MCF 10A (cell line): ENCODE measurements at places on chromosomes 1 and 21.

GRCh38 chr1:23530087-23530746, 816 bp downstream of the E2F2 start:
- H3K27ac ChIP-seq: no peak overlapping the region
- H3K27me3 ChIP-seq: no peaks in the 10 kb centered on the region
- peak; percentile 25 for DNase-seq
- H3K4me3 ChIP-seq: peak overlapping the region; percentile 75
- H3K36me3 ChIP-seq: peaks cover 11% of the 10 kb centered on the region

DNA sequence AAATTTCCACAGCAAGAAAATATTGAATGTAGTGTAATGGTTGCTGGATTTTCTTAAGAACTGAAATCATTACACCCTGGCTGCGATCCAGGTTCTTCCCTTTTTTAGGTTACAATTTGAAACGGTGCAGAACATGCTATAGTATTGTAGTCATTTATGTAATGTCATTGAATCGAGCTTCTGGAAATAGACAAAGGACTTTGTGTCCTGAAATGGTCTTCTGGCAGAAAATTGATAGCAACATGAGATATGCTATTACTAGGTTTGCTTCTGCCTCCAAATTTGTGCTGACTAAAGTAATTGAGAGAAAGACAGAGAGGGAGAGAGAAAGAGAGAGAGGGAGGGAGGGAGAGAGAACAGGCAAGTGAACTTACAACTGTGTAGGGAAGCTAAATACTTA, 146.2 kb upstream of the NFIA start:
- no peaks in the 10 kb centered on the region for H3K36me3 ChIP-seq
- no peak overlapping the region for H3K27ac ChIP-seq
- no peaks in the 10 kb centered on the region for H3K27me3 ChIP-seq
- H3K4me3 ChIP-seq: no peak overlapping the region

DNA sequence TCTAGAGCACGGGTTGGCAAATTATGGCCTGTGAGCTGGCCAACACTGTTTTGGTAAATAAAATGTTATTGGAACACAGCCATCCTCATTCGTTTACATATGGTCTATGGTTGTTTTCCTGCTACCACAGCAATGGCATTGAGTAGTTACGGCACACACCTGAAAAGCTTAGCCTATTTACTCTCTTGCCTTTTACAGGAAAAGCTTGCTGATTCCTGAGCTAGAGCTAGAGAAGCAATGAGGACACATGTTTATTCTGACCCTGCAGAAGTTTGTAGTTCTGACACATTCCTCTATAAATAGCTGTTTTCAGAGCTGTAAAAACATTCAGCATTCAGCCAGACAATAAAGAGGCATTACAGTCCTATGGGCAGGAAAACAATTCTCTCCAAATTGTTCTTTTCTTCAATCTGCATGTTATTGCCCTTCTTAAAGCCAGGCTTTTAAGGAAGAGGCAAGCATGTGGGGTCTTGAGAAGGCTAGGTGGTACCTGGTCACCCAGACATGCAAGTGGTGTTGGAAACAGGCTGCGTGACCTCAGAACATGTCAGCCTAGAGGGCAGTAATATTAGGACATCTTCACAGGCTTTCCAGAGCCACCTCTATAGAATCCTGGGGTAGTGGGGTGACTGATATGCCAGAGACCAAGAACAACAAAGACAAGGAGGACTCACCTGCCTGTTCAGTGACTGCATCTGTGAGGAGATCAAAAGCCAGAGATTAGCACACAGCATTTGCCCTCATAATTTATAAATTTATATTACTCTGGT, 1.6 kb downstream of the FCRL2 start:
- H3K27me3 ChIP-seq: peaks cover 42% of the 10 kb centered on the region
- H3K4me1 ChIP-seq: no peaks in the 10 kb centered on the region
- no peak overlapping the region for H3K4me3 ChIP-seq
- no peak for DNase-seq

DNA sequence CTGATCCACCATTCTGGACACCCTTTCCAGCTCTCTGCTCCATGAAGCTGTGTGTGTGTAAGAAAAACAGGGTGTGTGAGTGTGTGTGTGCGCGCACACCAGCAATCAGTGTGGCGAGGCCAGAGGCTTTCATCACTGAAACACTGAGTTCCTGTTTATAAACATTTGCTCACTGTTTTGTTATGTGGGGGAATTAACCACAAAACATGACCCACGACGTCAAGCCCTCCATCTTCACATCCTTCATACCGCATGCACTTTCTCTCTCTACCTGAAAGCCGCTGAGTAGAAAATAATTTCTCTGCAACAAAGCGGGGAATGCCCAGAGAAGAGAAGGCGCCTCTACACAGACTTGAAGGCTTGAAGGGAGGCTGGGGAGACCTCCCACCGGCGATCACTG, 148.9 kb upstream of the IRF2BP2 start:
- no peak overlapping the region for H3K27ac ChIP-seq
- no peak for DNase-seq
- no peaks in the 10 kb centered on the region for H3K4me1 ChIP-seq
- H3K36me3 ChIP-seq: peaks cover 6% of the 10 kb centered on the region

GRCh38 chr21:42429856-42430255, 26.2 kb downstream of the UBASH3A start:
- H3K36me3 ChIP-seq: peaks cover 3% of the 10 kb centered on the region
- H3K4me3 ChIP-seq: no peak overlapping the region
- H3K27me3 ChIP-seq: peaks cover 64% of the 10 kb centered on the region
- H3K27ac ChIP-seq: no peak overlapping the region
- H3K4me1 ChIP-seq: peaks cover 6% of the 10 kb centered on the region
- no peak for DNase-seq

GRCh38 chr1:201172326-201172725, 18.1 kb upstream of the TMEM9 start:
- H3K4me1 ChIP-seq: peaks cover 27% of the 10 kb centered on the region
- H3K27ac ChIP-seq: no peak overlapping the region
- no peaks in the 10 kb centered on the region for H3K27me3 ChIP-seq
- DNase-seq: no peak

DNA sequence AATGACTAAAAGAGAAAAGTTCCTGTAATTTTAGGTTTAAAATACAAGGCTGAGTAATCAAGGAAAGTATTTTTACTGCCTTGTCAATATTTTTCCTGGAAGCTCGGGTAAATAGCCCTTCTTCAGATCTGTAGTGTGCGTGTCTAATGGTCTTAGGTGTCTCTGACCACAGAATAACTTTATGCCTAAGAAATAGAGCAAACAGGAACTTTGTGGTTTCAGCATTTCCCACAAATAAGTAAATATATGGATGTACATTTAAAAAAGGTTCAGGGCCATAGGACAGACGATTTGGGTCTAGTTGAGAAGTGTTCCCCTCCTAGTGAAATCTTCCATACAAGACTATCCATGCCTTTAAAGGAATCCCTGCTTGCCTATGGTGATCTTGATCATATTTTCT, 107.0 kb downstream of the ZC3H11B start:
- H3K4me3 ChIP-seq: no peak overlapping the region
- no peaks in the 10 kb centered on the region for H3K4me1 ChIP-seq
- DNase-seq: peak; percentile 22
- peaks cover 82% of the 10 kb centered on the region for H3K27me3 ChIP-seq

DNA sequence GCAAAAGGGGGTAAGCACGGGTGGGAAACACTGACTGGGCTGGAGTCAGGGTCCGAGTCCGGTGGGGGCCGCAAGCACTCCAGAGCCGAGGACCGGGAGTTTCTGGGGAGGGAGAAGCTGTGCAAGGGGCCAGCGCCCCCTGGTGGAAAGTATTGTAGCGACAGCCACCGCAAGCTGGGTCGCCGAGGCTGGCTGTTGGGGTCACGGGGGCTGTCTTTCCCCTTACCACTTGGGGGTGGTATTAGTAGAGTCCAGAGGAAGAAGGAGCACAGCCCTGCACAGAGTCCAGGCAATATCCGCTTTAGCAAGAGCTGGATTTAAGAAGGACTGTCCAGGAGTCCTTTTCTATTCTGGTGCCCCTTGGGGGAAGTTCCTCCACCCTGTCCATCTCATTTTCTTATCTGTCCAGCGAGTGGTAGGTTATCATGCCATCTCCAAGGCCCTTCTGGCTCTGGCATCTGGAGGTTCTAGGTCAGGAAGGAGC, 17.9 kb upstream of the ETV3 start:
- peak overlapping the region; percentile 63 for H3K4me3 ChIP-seq
- no peaks in the 10 kb centered on the region for H3K36me3 ChIP-seq
- peaks cover 40% of the 10 kb centered on the region for H3K4me1 ChIP-seq
- DNase-seq: peak; percentile 78
- peak overlapping the region; percentile 33 for H3K27ac ChIP-seq

DNA sequence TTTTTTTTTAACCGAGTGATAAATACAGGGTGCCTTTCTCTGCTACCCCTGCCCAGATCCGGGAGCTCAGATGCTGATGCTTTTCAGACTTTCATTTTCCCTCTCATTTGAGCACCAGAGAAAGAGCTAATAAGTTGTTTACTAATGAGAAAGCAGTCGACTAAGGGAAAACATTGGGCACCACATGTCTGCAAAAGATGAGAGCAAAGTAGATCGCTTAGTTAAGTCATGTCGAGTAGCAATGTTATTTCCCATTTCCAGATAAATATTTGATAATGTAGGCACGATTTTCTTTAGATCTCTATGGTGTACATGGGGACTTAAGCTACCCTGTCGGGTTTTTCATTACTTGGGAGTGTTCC, 1.2 kb downstream of the PKN2 start:
- H3K36me3 ChIP-seq: peaks cover 7% of the 10 kb centered on the region
- peak overlapping the region; percentile 96 for H3K4me3 ChIP-seq
- peaks cover 9% of the 10 kb centered on the region for H3K4me1 ChIP-seq
- H3K27me3 ChIP-seq: no peaks in the 10 kb centered on the region

DNA sequence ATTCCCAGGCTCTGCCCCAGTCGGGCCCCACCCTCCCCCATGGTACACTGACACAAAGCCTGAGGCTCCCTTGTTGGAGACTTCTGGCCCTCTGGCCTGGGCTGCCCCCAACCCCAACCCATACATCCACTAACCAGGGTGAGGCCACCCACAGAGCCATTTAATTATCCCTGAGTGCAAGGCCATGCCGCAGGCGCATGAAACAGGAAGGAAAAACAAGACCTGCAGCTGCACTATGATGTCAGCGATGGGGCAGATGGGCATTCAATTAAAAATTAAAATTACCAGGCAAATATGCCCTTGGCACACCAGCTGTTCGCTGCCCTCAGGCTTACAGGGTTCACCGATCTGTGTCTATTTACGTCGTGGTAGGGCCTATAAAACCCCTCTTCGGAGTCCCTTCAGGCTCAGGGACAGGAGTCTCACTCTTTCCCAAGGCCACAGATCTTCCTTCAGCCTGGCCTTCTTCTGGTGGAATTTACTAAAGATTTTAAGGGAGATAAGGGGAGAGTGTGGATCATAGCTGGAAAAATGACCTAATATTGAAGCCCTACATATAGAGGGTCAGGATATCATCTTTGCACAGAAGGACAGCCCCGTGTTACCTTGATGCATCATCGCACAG, 29.6 kb upstream of the RGS16 start:
- no peak overlapping the region for H3K4me3 ChIP-seq
- no peak for DNase-seq
- no peaks in the 10 kb centered on the region for H3K36me3 ChIP-seq

GRCh38 chr1:9362488-9362887, 69.8 kb downstream of the SPSB1 start:
- no peak overlapping the region for H3K27ac ChIP-seq
- no peaks in the 10 kb centered on the region for H3K27me3 ChIP-seq
- DNase-seq: no peak
- peaks cover 20% of the 10 kb centered on the region for H3K36me3 ChIP-seq
- H3K4me1 ChIP-seq: no peaks in the 10 kb centered on the region
- H3K4me3 ChIP-seq: no peak overlapping the region

DNA sequence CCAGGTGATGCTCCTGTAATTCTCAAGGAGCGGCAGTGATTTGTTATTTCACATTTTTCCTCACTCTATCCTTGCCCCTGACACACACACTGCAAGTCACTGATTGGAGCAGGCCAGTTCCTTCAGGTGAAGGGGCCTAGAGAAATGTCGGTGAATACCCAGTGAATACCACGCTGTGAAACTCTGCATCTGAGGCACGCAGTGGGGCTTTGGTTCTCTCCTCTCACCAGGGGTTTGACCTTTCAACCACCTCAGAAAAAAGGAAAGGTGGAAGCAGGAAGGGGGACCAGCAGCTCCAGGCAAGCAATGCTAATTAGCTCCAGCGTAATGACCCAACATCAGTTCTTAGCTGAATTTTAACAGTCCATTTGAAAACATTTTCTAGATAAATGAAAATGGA, 532 bp upstream of the FAM177B start:
- H3K4me1 ChIP-seq: no peaks in the 10 kb centered on the region
- peaks cover 42% of the 10 kb centered on the region for H3K36me3 ChIP-seq
- no peaks in the 10 kb centered on the region for H3K27me3 ChIP-seq
- H3K4me3 ChIP-seq: no peak overlapping the region
- H3K27ac ChIP-seq: no peak overlapping the region

- H3K4me1 ChIP-seq: no peaks in the 10 kb centered on the region
- H3K27ac ChIP-seq: no peak overlapping the region
- H3K27me3 ChIP-seq: peaks cover 39% of the 10 kb centered on the region
These were observed 14.0 kb downstream of the OR2G6 start for GRCh38 chr1:248521856-248522255.

DNA sequence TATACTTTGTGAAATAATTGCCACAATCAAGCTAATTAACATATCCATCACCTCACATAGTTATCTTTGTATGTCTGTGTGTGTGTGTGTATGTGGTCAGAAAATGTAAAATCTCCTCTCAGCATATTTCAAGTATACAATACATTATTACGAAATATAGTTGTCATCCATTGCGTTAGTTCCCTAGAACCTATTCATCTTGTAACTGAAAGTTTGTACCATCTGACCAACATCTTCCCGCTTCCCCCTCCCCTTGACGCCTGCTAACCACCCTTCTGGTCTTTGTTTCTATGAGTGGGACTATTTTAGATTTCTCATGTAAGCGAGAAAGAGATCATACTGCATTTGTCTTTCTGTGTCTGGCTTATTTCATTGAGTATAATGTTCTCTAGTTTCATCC, 455.3 kb downstream of the KCNT2 start:
- peak; percentile 23 for DNase-seq
- H3K27ac ChIP-seq: no peak overlapping the region
- H3K4me3 ChIP-seq: no peak overlapping the region
- H3K36me3 ChIP-seq: no peaks in the 10 kb centered on the region
- no peaks in the 10 kb centered on the region for H3K27me3 ChIP-seq

DNA sequence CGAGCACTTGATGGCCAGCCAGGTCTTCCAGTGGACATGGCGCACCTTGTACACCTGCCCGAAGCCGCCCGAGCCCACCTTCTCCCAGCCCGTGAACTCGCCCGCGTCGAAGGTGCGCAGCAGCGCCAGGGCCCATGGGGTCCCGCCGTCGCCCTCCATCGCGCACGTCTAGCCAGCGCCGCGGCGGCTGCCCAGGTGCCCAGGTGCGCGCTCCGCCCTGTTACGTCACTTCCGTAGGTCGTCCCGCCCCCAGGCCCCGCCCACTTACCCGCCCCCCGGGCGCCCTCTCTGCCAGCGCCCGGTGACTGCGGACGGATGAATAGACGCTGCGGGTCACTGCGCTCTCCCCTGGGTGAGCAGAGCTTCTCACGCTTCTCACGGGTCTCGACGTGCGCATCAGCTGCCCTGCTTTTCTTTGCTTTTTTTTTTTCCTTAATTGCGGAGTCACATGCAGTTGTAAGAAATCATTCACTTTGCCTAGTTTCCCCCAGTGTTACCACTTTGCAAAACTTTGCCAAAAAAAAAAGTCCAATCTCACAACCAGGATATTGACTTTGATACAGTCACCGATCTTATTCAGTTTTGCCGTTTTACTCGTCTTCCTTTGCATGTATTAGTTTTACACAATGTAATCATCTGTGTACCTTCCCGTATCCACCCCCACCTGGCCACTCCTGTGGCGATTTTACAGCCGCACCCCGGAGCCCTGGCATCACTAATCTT, at the start of gene RIPK4:
Gene RIPK4, minus strand, starts transcription at position 170 of the 723 bp plus-strand sequence. Its CDS starts 11 bp downstream, at position 159.
- H3K36me3 ChIP-seq: peaks cover 48% of the 10 kb centered on the region
- peaks cover 36% of the 10 kb centered on the region for H3K4me1 ChIP-seq
- peak within 1 kb of the TSS; percentile 87 for H3K4me3 ChIP-seq
- DNase-seq: peak; percentile 87
- peak within 1 kb of the TSS; percentile 87 for H3K27ac ChIP-seq
- no peaks in the 10 kb centered on the region for H3K27me3 ChIP-seq
